ENCODE measurements at places on chromosomes 11 and 22.

- DNase-seq: peak; percentile 83
Observed at GRCh38 chr11:125345421-125346178, 150.5 kb downstream of the FEZ1 start.

DNA sequence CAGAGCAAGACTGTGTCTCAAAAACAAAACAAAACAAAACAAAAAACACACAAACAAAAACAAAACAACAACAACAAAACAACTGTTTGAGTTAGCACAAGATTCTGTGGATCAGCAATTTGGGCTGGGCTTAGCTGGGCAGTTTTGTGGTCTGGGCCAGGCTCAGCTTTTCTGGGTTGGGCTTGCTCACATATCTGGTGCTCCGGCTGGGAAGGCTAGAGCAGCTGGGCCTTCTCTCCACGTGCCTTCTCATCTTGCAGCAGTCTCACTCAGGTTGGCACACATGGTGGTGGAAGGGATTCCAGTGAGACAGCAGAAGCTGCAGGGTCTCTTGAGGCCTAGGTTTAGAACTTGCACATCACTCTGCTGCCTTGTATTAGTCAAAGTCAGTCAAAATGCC lies 35.7 kb downstream of the EIF3F start:
- no peak for DNase-seq

DNA sequence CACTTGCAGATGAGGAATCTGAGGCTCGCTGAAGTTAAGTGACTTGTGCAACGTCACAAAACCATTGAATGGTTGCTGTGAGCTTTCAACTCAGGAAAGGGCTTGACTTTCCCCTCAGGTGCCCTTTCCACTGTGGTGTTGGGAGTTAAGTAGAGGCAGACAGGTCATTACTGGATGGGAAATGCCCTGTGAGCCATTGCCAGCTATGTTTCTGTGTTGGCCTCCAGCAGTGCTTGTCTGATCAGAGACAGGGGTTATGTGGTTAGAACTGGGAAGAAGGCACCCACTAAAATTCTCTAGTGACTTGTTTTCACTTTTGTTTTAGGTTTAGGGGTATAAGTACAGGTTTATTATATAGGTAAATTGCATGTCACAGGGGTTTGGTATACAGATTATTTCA lies 96.6 kb downstream of the FDX1 start:
- no peak for DNase-seq

GRCh38 chr22:42340150-42340549 lies 69.7 kb upstream of the TCF20 start:
- no peak for DNase-seq

DNA sequence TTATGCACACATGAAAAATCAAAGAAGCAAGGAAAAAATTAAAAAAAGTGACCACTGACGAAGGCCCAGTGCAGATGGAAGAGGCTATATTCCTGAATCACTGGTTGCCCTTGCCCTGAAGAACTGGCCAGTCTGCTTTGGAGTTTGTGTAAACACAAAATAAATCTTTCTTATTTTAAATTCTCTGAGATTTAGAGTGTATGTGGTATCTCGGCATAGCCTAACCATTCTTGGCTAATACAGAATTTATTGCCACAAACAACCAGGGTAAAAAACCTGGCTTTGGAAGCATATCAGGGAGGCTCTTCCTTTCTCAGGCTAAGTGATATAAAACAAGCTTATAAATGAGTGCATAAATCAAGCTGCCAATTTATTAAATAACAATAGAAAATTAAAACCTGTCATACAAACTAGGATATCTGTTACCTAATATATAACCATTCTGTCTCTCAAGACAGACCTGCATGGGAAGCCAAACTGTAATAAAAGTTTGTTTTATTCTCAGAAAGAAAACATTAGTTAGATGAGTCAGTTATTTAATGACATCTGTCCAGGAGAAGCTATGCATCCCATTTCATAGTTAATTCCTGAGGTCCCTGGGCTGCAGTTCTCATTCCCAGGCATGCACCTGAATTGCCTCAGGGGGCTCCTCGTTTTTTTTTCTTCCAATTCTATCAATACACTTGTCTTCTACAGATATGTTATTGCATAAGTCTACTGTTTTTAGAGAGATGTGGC lies 6.1 kb upstream of the TMEM135 start:
- DNase-seq: no peak

DNA sequence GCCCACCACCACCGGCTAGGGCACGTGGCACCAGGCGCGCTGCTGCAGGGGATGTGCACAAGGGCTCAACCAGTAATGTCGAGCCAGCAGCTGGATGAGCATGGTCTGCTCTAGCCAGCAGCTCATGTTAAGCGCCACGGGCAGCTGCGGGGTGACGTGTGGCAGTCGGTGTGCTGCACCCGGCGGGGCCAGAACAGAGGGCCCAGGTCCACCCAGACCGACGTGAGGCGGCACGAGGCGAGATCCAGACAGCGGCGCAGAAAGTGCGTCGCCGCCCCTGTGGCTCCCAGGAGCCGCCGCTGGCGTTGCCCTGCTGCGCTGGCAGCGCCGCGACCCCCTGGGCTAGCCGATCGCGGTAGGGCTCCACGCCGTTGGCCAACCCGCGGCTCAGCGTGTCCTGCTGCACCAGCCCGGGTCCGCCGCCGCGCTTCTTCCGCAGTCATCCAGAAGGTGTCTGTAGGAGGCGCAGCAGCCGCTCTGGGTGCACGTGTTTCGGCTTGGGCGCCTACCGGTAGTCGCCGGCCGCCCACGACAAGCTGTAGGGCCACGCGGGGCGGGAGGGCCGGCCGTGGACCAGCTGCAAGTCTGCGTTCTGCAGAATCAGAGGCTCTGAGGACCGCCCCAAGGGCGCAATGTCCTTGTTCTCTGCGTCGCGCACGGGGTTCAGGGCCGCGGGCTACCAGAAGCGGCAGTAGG lies 4.6 kb upstream of the GALR3 start:
- peak; percentile 51 for DNase-seq

DNA sequence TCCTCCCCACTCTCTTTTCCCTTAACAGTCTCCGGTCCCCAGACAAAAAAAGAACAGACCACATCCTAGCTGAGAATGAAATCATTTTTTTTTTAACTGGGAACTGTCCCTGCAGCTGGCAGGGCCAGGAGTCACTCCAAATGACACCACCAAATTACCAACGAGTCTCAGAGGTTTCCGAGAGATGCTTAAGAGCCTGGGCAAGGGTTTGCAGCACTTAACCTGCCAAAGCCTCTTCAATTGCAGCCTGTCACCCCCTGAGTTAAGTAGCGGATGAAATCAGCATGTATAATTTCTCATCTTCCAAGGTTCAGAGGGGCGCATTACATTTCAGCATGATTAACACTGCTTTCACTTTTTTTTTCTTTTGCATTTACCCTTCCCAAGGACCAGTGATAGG lies 71.8 kb downstream of the TENM4 start:
- no peak for DNase-seq

- DNase-seq: no peak
Observed at GRCh38 chr11:127226949-127227348, 226.4 kb upstream of the KIRREL3 start.

DNA sequence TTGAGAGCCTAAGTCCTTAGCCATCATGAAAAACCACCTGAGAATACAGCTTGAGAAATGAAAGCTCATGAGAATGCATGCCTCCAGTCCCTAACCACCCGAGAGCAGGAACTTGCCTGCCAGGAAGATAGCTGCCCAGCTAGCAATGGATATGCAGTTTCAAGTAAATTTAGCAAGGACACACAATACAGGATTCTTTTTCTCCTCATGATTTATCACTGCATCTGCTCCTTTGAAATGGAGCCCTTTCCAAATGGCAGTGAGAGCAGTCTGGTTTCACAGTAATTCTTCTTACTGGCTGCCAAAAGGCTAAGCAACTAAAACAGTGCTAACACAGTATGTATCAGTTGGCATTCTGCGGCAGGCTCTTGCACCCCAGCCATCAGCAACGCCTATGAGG lies 109.9 kb downstream of the MICAL3 start:
- DNase-seq: no peak
